Stomach (tissue), 19 donors: ENCODE measurements at places on chromosomes 6 and 20. TPM values are rescaled to one million over a fixed set of nuclear protein-coding genes. Genes with fewer than 3 reads are reported as not detected.

- H3K4me1 ChIP-seq: peaks cover 10% of the 10 kb centered on the region
- no peak overlapping the region for H3K27ac ChIP-seq
- DNase-seq: no peak
- no peak overlapping the region for H3K4me3 ChIP-seq
- H3K27me3 ChIP-seq: no peaks in the 10 kb centered on the region
Observed at GRCh38 chr6:132675749-132676148, 16.8 kb upstream of the TAAR1 start.

GPR63 gene
- not detected for total RNA-seq

DNA sequence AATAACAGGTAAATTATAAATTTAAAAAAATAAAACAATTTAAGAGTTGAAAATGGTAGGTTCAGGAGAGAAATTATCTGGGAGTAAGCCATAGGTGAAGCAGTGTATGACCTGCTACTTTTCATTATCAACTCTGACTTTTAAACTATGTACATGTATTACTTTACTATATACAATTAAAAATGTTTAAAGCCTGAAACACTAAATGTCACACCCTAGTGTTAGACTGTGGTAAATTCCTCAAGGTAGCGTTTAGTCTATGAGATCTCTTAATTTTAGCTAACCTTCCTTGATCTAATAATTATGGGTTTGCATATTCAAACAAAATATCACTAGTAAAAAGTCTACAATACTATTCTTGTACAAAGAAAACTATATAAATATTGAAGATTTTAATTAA is 22.3 kb upstream of the TBC1D32 start:
- no peak overlapping the region for H3K4me3 ChIP-seq
- DNase-seq: no peak
- no peaks in the 10 kb centered on the region for H3K36me3 ChIP-seq
- no peak overlapping the region for H3K27ac ChIP-seq
- no peaks in the 10 kb centered on the region for H3K27me3 ChIP-seq

GRCh38 chr6:67133973-67134372 is 1426.9 kb upstream of the EYS start:
- H3K4me3 ChIP-seq: no peak overlapping the region
- H3K27me3 ChIP-seq: no peaks in the 10 kb centered on the region
- H3K27ac ChIP-seq: no peak overlapping the region

DNA sequence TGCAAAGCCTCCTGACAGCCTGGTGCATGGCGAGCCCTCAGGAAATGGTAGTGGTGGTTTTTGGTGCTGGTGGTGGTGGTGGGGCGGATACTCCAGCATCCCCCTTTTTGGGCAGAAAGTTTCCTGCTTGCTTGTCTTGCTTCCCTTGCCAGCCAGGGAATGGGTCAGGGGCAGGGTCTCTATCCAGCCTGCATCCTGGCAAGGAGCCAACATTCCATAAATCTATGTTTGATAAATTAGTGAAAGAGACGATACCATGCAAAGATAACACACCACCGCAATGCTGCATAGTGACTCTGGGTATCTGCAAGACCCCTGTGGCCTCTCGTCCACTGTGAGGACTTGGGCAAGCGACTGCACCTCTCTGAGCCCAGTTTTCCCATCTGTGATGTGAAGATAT is 246.2 kb downstream of the LRFN2 start:
- no peak overlapping the region for H3K27ac ChIP-seq
- H3K4me1 ChIP-seq: no peaks in the 10 kb centered on the region
- no peaks in the 10 kb centered on the region for H3K27me3 ChIP-seq

DNA sequence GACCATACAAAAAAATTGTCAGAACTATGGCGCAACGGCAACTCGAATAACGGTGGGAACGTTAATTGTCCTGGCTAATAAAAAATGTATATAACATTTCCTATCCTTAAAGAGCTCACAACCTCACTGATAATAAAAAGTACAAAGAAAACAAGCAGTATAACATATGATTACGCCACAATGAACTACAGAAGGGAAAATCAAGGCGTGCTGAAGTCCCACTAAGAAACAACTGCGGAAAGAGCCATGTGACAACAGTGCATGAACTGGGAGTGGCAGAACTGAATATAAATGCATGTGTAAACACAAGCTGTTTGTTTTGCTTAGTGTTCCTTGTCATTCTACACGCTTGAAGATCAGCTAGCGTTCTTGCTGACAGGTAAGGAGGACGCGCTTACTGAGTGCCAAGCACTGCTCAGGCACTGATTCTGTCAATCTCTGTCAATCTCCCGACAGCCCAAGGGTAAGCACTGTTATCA is 466 bp upstream of the PSMB1 start:
- H3K27ac ChIP-seq: peak overlapping the region; percentile 97
- H3K4me1 ChIP-seq: peaks cover 72% of the 10 kb centered on the region
- no peaks in the 10 kb centered on the region for H3K27me3 ChIP-seq
- peak overlapping the region; percentile 94 for H3K4me3 ChIP-seq
- DNase-seq: peak; percentile 86
- peaks cover 37% of the 10 kb centered on the region for H3K36me3 ChIP-seq

DNA sequence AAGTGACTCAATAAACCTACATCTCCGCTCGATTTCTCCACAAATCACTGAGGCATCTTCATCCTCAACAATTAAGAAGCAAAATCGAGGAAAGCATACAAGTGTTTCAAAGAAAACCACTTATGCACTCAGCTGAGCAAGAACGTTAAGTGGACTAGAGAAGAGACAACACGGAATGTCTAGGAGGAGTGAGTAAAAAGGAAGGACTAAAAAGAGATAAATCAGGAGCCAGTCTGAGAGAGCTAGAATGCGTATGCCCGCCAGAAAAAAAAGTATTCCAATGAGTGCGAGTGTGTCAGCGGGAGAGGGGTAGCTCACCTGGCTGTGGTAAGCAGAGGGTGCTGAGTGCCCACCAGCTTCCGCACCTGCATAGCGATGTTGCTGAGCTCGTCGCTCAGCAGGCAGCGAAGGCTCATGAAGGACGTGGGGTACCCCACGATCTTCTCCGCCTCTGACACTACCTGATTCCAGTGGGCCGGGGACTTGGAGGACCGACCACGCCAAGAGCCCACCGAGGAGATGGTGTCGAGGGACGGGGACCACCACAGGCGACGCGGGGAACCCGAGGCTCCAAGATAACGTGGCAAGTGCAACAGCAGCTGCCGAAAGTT is 587 bp downstream of the PDSS2 start:
- no peaks in the 10 kb centered on the region for H3K27me3 ChIP-seq
- peak overlapping the region; percentile 94 for H3K27ac ChIP-seq
- peaks cover 5% of the 10 kb centered on the region for H3K4me1 ChIP-seq
- peak; percentile 64 for DNase-seq
- no peaks in the 10 kb centered on the region for H3K36me3 ChIP-seq

DNA sequence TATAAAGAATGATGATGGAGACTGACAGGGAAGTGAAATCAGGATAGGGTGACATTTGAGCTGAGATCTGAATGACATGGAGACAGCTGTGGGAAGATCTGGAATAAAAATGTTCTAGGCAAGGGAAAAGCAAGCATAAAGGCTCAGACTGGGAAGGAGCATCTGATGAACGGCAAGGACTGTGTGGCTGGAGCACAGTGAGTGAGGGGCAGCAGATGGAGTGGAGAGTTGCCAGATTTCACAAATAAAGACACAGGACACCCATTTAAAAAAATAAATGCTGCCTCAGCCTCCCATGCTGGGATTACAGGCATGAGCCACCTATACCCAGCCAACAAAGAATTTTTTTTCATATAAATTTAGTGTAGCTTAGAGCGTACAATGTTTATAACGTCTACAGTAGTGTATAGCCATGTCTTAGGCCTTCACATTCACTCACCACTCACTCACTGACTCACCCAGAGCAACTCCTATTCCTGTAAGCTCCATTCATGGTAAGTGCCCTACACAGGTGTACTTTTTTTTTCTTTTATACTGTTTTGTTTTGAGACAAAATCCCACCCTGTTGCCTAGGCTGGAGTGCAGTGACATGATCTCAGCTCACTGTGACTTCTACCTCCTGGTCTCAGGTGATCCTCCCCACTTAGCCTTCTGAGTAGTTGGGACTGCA is 2.4 kb upstream of the ZBTB24 start:
- peaks cover 11% of the 10 kb centered on the region for H3K36me3 ChIP-seq
- H3K4me1 ChIP-seq: peaks cover 19% of the 10 kb centered on the region
- no peak overlapping the region for H3K27ac ChIP-seq
- H3K4me3 ChIP-seq: no peak overlapping the region
- no peaks in the 10 kb centered on the region for H3K27me3 ChIP-seq

- H3K36me3 ChIP-seq: no peaks in the 10 kb centered on the region
- no peaks in the 10 kb centered on the region for H3K4me1 ChIP-seq
- no peak overlapping the region for H3K27ac ChIP-seq
- no peaks in the 10 kb centered on the region for H3K27me3 ChIP-seq
- H3K4me3 ChIP-seq: no peak overlapping the region
- DNase-seq: peak; percentile 24
Observed at GRCh38 chr6:1406306-1407072, 17.1 kb downstream of the FOXF2 start.

DNA sequence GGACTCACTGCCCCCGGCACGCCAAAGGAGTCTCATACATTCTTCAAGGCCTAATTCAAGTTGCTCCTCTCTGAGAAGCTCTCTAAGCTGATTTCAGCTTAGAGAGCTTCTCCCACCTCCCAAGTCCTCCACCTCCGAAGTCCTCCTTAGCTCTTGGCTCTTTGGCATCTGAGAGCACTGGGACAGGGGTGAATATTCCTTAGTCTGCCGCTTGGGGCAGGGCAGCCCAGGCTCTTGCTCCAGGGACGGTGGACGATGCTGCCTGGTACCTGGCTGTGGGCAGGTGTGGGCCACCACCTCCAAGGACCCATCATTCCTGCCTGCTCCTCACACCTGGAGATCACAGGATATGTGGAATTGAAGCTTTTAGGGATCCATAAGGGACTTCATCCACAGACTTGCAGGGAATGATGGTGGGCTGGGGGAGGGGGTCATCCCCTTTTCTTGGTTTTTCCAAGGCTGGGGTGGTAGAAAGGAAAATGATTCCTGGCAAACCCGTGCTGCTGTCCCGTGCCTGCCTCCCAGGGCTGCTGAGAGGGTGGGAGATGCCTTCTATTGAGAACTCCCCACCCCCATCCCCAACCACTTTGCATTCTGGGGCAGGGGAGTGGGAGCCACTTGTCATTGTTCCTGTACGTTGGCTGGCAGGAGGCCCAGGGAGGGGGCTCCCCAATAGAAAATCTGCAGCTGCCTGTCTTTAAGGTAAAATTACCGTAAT is 57.4 kb downstream of the ARHGAP40 start:
- H3K27me3 ChIP-seq: no peaks in the 10 kb centered on the region
- H3K4me1 ChIP-seq: no peaks in the 10 kb centered on the region
- H3K4me3 ChIP-seq: no peak overlapping the region
- no peaks in the 10 kb centered on the region for H3K36me3 ChIP-seq

TFAP2A gene
- total RNA-seq: not detected
